ENCODE measurements at places on chromosomes 7 and 10.
A peak's percentile ranks its signal among the peaks of the same experiment; 100 is the strongest.

- DNase-seq, result no peak
These were observed 16.1 kb downstream of the PRF1 start for GRCh38 chr10:70586348-70586930.

GRCh38 chr10:93471110-93471651 lies 11.0 kb downstream of the MYOF start:
- no peak for DNase-seq

DNA sequence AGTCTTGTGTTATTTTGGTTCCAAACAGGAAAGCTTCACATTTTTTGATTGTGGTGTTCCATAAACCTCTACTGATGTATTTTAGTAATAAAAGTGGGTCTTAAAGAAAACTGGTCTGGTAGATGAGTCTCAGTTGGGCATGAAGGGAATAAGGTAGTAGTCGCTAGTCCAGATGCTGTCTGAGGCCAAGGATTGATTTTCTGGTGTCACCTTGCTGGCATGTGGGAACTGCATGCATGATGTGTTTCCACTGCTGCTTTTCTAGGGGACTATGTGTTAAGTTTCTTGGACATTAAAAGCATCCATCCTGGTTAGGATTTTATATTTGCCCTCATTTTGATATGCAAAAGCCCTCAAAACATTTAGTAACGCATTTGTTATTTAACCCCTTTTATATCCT lies 123.7 kb upstream of the GJD4 start:
- DNase-seq, result no peak

DNA sequence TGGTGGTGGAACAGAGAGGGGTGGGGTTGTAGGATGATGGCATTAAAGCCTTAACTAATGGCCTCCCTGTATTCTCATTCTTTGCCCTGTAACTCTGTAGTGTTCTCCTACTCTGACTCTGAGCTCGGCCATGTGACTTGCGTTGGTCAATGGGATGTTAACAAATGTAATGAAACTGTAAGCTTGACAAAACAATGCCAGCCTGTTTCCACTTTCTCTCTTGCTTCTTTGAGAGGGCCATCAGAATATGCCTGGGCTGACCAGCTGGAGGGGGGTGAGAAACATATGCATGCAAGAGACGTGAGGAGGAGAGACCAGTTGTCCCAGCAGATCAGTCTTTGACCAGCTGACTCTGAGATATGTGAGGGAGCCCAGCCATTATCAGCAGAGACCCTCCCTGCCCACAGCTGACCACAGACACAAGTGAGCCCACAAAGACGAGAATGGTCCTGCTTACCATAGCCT lies 100.6 kb downstream of the ICA1 start:
- DNase-seq, result no peak

DNA sequence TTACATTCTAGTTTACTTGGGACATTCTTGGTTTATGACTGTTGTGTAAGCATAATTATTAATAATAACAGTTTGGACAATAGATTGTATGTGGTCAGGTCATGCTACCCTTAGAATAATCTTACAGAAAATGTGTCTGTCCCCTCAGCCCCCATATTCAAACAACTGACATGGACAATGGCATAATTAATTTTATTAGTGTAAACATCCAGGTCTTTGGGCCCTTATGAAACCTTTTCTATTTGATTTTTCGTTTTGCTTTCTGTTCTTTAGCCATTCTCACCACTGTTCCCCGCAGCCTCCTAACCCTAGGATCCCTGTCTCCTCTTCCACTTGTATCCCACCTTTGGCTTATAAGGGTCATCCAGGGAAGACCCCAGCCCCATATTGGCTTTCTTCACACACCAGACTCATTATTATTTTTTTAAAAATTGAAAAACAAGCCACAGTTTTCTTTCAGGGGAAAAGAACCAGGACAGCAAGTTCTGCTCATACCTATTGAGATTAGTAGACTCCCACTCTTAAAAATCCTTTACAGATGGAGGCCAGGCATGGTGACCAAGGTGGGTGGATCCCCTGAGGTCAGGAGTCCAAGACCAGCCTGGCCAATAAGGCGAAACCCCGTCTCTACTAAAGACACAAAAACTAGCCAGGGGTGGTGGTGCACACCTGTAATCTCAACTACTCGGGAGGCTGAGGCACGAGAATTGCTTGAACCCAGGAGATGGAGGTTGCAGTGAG lies 11.5 kb downstream of the VIM start:
- DNase-seq, result no peak

DNA sequence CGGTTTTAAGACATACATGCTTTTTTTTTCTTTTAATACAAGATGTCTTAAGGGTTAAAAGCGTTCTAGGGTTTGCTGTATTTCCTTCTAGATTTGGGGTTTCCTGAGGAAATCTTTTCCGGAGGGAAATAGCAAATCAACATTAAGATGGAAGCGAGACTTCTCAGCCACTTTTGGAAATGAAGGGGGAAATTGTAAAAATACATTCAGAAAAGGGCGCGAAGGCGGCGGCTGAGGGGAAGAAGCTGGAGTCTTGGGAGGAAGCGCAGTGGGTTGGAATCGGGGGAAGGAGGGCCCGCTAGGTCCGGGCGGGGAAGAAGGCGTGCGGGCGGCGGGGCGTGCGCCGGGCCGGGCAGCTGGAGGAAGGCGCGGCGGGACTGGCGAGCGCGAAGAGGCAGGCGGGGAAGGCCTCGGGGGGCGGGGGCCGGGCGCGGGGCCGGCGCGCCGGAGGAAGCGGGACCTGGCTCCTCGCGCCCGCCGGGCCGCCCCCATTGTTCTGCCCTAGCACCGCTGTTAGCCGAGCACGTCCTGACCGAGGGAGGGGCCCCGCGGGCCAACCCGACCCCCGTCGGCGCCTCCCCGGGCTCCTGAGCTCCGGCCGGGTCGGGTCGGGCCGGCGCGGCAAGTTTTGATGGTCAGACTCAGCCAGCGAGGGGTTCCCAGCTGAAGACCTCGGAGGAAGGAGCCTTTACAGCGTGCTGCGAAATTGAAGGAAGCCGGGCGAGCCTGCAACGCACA lies 1.5 kb upstream of the SKIDA1 start:
- no peak for DNase-seq

DNA sequence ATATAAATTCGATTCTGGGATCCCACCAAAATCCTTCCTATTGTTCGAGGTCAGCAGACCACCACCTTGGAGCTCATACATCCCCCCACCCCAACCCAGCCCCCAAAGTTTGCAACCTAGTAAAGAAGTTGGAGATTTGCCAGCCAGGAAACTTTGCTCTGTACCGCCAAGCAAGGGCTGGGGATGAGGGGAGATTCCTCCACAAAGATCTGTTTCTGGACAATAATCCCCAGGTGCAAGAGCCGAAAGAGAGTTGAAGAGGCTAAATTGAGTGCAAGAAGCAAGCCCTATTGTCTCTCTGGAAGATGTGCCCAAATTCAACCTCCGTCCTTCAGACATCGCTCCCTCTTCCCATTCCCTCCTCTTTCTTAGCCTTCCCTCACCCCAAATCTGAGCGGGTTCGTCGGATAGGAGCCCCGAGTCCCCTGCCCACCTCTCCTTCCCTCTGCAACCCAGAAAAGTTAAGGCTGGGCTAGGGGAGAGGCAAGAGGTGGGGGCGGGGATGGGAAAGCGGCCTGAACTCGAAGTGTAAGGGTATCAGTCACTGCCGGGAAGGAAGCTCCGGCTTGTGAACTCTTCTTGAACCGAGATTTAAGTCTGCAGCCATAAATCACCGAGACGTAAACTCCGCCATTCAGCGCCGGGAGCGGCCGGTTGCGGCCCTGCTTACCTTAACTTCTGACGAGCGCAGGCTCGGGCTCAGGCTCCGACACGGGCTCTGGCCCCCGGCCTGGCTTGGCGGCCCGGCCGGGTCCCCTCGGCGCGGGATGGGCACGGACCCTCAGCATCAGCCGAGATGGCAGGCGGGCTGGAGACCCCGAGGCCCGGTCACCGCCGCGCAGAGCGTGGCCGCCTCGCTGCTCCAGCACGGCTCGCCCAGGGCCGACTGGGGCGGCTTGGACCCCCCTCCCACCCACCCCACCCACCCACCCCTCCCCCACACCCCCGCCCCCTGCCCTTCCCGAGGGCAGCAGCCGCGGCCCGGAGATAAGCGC lies 10.8 kb upstream of the HOXA2 start:
- DNase-seq, result no peak

DNA sequence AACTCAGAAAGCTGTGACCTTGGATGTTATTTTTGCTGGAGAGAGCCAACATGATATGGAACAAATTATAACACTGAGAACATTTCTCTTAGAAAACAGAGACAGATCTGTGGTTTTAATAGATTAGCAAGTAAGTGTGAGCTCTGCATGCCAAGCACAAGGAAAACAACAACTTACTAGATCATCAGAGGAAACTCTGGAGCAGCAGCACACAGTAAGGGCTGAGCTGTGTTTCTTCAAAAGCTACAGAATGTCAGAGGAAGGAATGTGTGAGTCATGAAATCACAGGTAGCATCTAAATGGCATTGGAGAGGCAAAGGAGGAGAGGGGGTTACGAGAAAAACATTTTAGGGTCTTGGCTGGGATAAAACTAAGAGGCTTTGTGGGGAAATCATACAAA lies 283.4 kb upstream of the FZD8 start:
- DNase-seq, result peak; percentile 28

DNA sequence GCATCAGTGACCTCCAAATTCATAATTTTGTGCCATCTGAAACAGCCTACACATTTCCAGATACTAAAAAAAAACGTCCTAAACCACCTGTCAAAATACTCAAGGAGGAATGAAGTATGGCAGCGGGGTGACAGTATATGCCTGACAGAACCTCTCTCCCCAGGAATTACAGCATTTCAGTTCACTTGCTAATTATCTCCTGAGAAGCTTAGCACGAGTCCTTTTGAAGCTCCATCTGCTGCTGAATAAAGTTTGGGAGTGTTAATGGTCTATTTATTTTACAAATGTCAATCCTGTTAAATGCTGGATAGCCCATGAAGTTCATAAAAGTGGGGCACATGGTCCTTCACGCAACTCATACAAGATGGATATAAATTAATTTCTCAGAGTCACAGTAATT lies 29.4 kb upstream of the ANLN start:
- peak; percentile 38 for DNase-seq

GRCh38 chr7:25940086-25940906 lies 211.7 kb upstream of the NFE2L3 start:
- DNase-seq, result no peak

DNA sequence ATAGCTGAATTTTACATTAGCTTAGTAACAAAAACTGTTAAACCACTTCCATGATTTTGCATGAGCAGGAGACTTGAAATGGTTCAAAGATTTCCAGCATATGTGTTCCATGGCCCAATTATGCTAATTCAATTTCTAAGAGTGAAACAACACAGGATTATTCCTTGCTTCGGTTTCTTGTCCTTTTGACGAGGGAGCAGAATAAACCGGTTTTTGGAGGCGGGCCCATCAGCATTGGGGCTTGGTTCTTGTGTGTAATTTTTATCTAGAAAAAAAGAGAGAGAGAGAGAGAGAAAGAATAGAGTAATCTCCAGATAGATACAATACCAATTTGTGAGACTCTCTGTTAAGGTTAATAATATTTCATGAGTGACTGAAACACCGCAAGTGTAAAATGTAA lies 159.5 kb upstream of the ETV1 start:
- DNase-seq, result no peak
